Islet precursor cell (in vitro differentiated cells): ENCODE measurements at places on chromosomes 3 and 15.
A peak's percentile ranks its signal among the peaks of the same experiment; 100 is the strongest.

DNA sequence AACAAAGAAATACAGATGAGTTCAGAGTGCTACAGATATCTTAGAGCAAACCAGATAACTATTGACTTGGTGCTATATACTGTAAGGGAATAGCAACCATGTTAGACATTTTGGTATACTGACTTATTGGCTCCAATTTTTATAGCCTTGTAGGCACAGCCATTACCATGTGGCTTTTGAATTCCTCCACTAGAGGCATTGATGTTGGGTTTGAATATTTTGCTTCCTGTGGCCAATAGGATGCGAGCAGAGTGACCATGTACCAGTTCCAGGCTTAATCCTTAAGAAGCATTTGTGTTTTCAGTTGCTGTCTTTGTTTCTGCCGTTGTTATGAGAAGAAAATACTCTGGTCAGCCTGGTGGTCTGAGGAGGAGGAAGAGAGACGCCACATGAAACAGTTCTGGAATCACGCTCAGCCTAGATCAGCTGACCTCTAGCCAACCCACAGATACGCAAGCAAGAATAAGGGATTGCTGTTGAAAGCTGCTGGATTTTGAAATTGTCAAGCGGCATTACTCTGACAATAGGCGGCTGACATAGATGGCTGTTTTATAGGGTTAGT, 109.4 kb upstream of the TNIK start:
- no peak for DNase-seq

DNA sequence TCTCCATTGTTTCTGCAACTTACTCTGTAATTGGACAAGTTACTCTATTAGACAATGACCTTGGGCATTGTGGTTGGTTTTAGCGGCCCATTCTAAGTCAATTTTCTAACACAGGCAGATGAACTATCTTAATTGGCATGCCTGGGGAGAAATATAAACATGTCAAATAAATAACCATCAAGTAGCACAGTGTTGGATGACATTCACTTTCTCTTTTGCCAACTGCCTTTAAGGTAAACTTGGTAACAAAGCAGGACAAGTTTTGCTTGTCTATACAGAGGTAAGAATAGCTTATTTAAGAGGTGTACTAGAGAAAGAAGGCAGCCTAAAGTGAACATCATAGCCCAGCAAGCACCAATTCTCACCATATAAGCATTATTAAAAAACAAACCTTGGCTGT, 599.6 kb downstream of the GBE1 start:
- DNase-seq: no peak

GRCh38 chr15:68412218-68412617, 19.7 kb downstream of the ITGA11 start:
- DNase-seq: peak; percentile 25

- DNase-seq: no peak
Observed at GRCh38 chr15:43826029-43826507, 734 bp upstream of the WDR76 start.

DNA sequence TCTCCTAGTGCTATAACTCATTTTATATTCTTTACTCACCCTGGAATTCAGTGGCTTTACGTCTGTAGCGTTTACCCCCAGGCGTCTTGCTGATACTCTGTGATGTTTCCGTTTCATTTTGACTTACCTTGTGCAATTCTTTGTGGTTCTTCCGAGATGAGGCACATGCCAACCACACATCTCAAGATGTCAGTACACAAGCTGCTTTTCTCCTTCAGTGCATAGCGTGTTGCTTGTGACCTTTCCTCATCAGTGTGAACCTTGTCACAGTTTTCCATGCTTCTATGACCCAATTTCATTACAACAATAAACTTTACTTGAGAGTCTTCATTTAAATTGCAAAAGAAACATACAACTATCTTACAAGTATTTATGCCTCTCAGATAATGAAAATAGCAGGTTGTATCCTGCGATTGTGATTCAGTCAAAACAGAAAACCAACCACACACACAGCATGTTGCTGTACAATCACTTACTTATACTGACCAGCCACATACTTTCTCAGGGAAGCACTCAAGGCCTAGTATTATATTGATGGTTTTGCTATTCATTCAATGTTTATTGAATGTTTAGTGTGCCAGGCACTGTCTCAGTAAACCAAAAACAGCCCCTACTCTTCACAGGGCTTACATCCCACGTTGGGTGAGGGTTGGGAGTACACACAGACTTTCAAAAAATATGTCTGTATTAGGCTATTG, 4.6 kb upstream of the TBL1XR1 start:
- no peak for DNase-seq

GRCh38 chr3:126180477-126181397, at the start of gene ALDH1L1:
Gene ALDH1L1 (minus strand): TSS chr3:126180586. CDS start chr3:126160979, 19,607 bp downstream.
- DNase-seq: peak; percentile 90

DNA sequence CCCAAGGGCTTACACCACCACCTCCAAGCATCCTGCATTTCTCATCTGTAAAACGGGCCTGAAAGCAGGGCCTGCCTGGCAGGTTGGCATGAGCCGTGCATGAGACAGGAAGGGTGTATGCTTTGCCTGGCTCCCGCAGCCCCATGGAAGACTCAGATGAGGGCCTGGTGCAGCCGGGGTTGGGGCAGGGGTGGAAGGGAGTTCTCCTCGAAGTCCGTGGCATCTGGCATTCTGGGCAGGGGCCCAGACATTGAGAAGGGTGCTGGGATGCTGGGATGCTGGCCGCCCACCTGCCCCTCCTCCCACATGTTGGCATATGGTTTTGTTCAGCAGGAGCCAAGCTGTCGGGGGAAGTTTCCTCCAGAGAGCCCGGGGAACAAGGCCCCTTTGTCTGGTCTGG, 13.0 kb upstream of the FBLN2 start:
- no peak for DNase-seq

- no peak for DNase-seq
Observed at GRCh38 chr3:76811418-76811817, 228.5 kb upstream of the ROBO2 start.
